ENCODE measurements at places on chromosomes 16 and 17.

DNA sequence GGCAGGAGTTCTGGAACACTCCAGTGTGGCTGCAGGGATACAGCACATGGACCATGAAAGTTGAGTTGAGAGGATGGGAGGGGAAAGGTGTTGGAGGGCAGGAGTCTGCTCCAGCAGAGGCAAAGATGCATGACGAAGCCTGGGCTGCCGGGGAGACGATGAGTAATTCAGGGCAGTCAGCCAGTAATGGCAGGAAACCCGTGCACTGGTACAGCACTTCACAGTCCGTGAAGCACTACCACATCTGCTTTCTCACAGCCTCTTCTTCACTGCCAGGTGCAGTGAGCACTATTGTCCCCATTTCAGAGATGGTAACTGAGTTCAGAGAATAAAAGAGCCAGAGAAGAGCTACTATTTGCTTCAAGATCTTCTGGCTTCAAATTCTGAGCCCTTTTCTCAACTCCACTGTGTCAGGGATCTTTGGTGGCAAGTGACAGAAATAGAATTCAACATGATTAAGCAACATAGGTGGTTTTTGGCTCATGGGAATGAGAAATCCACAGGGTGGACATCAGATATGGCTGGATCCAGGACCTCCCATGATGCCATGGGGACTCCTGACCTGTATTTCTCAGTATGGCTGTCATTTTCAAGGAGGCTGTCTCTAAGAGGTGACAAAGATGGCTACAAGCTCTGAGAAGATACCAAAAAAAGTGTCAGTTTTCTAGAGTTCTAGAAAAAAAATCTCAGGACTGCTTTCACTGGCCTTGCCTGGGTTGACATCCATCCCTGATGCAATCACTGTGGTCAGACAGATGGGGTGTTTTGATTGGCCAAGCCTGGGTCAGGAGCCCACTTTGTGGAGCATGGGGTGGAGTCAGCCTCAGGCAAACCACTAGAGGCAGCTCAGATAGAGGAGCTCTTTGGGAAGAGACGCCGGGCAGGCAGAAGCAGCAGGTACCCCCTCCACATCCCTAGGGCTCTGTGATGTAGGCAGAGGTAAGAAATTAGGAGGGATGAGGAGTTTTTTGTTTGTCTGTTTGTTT lies 24.7 kb downstream of the IL21R start:
- peak; percentile 67 for DNase-seq

DNA sequence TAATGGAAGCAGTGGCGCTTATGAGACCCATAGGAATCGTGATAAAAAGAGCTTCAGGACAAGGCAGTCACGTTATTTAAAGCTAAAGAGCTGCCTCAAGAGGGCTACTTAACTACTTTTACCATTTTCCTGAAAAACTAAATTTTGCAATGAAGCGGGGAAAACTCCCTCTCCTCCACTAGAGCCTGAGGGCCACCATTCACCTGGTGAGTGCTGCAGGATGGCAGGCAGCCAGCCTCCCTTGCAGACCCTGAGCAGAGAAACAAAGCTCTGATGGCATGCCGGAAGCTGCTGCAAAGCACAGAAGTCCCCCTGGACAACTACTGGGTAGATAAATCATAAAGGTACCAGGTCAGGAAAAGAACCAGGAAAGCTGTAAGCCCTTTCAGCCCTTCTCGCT lies 8.4 kb downstream of the AKTIP start:
- no peak for DNase-seq

DNA sequence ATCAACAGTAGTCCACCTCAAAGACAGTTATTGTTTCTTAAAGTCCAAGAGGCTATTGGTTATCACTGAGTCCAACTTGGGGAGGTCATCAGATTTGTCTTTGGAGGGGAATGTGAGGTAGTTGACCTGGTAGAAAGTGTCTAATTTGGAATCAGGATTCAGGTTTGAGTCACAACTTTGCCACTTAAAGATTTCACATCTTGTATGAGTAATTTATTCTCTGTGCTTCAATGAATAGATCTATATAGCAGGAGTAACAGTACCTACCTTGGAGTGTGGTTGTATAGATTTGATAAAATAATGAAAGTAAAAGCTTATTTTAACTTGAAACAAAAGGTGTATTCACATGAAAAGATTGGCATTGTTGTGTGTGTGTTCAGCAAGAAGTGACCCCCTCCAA lies 119.3 kb upstream of the TBX2 start:
- DNase-seq: no peak

DNA sequence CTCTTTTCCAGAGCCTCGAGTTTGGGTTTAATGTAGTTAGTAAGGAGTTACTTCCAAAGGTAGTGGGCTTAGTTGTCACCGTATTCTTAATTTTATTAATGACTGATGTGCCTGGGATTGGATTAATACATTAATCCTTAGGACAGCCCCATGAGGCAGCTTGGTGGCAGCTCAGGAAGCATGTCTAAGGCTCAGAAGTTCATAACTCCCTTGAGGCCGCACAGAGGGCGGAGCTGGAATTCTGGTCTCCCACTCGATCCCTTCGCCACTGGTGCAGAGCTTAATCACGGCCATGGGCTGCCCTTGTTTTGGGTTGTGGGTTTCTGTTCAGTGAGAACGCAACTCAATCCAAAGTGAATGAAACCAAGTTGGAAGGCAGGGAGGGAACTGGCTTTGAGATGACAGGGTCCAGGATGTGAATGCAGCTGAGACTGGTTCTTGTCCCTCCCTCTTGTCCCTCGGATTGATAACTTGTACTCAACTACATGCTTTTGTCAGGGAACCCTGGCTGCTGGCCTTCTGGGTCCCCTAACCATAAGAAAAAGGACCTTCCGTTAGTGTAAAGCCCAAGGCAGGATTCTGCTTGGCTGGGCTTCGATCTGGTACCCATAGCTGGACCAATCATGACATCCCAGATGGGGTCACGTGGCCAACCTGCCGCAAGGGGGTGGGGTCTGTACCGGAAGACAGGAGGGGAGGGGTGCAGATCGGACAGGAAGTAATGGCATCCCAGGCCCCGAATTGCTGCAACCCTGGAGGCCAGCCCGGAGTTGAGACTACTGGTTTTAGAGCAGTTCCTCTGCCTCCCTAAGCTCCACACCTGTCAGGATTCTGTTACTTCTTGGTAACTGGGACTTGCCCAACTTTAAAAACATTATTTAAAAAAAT lies 45.4 kb downstream of the SNX20 start:
- DNase-seq: no peak

- DNase-seq: no peak
These were observed 1.1 kb downstream of the ADAM11 start for GRCh38 chr17:44759916-44760243.

- no peak for DNase-seq
These were observed 1.8 kb upstream of the FLOT2 start for GRCh38 chr17:28899212-28899815.

DNA sequence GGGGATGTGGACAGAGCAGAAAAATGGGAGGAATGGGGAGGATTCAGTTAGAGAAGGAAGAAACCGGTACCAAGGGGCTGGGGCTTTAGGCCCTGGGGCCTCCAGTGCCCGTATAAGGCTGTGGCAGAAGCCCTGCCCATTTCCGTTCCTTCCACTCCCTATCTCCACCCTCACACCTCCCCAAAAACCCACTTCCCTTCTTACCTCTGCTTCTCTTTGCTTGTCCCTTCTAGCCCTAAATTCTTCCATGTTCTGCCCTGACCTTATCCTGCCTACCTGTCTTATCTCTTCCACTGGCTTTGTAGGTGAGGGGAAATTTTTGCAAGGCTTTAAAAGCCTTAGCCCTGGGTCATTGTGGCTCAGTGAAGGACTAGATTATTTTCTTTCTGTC lies 4.1 kb downstream of the RNF167 start:
- peak; percentile 66 for DNase-seq

DNA sequence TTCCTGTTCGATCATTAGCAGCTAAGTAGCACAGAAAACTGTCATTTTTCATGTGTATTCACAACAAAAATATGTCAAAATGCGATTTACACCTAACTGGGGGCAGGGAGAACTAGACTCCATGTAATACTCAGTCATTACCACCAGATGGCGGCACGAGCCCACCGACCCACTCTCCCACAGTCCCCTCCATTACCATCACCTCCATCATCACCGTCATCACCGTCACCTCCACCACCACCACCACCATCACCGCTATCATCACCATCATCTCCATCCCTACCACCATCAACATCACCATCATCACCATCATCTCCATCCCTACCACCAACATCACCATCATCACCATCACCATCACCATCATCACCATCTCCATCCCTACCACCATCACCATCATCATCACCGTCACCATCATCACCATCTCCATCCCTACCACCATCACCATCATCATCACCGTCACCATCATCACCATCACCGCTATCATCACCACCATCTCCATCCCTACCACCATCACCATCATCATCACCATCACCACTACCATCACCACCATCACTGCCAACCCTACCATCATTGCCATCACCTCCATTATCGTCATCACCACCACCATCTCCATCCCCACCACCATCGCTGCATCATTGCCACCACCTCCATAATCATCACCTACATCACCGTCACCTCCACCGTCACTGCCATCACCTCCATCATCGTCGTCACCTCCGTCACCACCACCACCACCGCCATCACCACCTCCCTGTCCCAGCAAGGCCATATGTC lies 14.4 kb downstream of the NDUFAF8 start:
- peak; percentile 31 for DNase-seq

DNA sequence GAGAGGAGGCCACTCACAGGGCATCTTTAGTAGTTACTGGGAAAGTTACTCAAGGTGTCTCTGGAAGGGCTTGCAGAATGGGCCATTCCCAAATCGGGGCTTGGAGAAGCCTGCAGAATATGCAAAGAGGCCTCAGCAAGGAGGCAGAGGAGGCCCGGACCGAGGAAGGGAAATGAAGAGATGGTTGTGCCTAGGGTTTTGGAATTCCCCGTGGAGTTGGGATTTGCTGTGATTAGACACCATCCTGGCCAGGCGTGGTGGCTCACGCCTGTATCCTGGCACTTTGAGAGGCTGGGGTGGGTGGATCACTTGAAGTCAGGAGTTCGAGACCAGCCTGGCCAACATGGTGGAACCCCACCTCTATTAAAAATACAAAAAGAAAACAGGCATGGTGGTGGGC lies 193.0 kb downstream of the IRF8 start:
- no peak for DNase-seq

- DNase-seq: no peak
These were observed 6.4 kb upstream of the FAM83G start for GRCh38 chr17:19010729-19011505.

DNA sequence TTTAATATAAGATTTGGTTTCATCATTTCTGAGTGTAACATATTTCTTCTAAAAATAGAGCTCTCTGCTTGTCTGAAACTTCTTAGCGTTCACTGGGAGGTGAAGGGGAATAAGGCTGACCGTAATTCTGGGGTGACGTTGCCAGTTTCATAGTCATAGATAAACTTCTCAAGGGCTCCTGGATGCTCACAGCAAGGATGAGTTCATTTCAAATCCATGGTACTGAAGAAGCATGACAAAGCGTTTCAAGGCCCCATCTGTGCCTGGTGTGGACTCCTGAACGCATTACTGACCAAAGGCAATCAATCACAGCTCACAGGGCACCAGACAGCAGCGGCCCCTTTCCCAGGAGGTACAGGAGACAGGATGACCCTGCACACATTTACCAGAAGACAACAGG lies 12.0 kb upstream of the EVPL start:
- DNase-seq: no peak

GRCh38 chr17:52242268-52242667 lies 83.8 kb upstream of the CA10 start:
- no peak for DNase-seq

DNA sequence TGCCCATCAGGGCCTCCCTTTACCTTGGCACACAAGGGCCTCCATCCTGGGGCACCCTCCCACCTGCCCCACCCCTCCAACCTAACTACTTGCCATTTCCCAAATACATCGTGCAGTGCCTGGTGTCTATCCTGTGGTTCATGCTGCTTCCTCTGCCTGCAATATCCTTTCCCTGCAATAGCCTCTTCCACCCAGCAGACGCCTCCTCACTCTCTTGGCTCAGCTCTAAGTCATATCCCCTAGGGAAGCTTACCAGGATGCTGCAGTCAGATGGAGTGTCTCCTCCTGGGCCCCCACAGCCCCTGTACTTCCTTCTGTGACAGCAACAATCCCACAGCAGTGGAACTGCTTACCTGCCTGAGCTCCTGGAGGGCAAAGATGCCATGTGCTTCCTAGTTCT lies 36.7 kb downstream of the CCDC182 start:
- DNase-seq: no peak

DNA sequence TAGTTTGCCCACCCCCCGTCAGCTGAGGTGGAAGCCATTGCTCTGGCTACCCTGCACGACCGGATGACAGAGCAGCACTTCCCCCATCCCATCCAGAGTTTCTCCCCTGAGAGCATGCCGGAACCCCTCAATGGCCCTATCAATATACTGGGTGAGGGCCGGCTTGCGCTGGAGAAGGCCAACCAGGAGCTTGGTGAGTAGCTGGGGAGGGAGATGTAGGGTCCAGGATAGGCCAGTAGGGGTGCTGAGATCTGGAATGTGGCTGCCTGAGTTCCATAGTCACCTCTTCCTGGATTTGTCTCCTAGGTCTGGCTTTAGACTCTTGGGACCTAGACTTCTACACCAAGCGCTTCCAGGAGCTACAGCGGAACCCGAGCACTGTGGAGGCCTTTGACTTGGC lies 6.4 kb downstream of the PFAS start:
- no peak for DNase-seq

DNA sequence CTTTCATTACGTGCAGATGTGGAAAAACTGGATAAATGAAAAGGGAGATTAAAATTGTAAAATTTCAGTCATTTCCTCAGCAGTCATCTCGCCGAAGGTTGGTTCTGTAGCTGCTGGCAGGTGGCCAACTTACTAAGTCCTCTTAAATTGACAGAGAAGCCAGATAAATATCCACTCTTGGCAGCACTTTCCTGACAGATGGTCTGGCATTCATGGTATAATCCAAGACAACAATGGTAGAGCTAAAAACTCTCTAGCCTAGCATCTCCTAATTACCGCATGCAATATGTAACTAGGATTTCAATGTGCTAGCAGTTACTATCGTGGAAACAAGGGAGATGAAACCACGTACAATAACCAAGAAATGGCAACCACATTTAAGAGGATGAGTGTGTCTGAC lies 306.3 kb downstream of the CNTNAP4 start:
- DNase-seq: no peak

- no peak for DNase-seq
These were observed 452.2 kb downstream of the KCNJ2 start for GRCh38 chr17:70621566-70621965.

DNA sequence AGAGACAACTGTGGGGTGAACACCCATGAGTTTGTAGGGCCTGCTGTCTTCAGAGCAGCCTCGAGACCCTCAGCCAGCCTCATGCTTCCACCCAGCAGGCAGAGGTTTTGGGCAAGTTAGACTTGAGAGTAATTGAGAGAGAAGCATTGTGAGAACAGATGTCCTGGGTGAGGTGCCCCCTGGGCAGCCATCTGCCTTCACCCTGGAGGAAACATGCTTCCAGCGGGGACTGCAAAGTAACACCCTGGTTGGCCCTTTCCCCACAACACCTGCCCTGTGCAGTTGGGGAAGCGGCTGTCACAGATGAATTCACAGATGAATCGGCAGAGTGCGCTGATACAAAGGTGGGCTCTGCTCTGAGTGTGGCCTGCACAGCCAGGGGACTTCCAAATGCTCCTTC lies 23.4 kb downstream of the ATPAF2 start:
- DNase-seq: no peak

Measured in CD8-positive, alpha-beta memory T cell (primary cell).